LHCN-M2 (cell line): ENCODE measurements at places on chromosomes 2 and 18.

- DNase-seq = no peak
Measured at GRCh38 chr18:59145055-59145454, 5.4 kb downstream of the SEC11C start.

- DNase-seq = peak; percentile 40
Measured at GRCh38 chr18:12031846-12032245, 50.5 kb downstream of the IMPA2 start.

DNA sequence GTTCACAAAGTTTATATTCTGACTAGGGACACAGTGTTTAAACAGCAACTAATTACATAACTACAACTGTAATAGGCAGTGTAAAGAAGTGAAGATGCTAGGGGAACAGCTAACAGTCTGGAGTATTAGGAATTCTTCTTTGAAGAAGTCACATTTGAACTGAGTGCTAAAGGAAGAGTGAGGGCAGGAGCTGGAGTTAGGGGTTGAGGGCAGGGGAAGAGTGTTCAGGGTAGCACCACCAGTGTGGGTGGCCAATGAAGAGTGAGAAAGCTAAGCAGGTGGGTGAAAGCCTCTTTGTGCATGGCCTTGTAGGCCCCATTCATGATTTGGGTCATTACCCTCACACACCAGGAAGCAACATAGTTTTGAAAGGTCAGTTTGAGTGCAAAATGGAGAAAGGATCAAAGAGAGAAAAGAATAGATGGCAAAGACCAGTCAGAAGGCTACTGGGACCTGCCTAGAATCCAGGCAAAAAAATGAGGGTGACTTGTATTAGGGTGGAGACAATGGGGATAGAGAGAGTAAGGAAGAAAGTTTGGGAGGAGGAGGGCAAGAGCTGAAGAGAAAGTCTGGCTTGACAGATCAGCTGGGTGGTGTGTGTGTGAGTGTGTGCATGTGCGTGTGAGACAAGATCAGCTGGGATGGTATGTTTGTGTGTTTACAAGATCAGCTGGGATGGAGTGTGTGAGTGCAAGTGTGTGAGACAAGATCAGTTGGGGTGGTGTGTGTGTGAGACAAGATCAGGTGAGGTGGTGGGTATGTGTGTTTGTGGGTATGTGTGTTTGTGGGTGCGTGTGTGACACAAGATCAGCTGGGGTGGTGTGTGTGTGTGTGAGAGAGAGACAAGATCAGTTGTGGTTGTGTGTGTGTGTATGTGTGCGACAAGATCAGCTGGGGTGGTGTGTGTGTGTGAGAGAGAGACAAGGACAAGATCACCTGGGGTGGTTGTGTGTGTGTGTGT is 43.6 kb upstream of the AGPS start:
- no peak for DNase-seq

DNA sequence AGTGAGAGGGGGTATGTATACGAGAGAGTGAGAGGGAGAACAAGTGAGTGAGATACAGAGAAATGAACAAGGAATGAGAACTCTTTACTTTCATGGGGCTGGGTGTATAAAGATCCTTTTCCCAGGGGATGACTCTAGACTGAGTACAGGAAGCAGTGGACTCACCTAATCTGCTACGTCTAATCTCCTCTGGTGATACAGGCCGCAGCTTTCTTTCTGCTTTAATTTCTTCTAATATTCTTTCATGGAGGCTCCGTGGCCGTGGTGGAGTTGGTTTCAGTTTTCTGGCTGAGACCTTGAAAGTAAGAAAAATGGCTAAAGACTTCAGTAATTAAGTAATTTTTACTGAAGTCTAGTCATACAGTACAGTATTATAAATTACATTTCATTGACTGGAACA is 85.2 kb downstream of the PRELID3A start:
- DNase-seq = no peak
